DMS153 (cell line): ENCODE measurements at places on chromosomes 5 and 9.

- DNase-seq = no peak
Measured at GRCh38 chr5:147821766-147822165, 9.7 kb downstream of the SPINK1 start.

DNA sequence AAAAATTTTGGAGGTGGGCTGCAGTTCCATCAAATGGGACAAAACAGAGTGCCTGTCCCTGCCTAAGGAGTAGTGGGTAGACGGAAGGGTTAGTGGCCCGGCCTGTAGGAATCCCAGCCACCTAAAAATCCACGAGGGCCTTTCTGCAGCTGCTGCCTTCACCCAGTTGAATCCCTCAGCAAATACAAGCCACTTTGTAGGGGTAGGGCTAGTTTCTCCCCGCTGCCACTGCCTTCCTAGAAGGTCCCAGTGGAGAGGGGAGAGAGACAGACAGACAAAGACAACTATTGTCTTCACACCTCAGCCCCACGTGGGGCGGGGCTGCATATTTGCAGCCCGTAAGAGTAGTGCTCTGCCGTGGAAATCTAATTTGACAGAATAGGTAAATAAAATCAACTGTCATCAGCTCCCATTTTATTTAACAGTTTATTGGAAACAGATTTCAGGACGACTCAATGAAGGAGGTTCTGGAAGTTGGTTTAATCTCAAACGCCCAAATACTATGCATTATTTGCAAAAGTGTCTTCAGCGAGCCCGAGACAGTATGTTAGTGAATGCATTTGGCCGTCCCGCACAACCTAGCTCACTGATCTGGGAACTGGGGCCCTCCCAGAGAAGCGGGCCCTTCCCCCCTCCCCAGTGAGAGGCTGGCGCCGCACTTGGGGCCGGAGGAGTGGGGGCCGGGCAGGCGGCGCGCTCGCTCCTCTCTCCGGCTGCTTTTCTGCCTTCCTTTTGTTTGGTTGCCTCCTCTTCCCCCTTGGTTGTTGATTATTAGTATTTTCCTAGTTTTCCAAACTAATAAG, 67.6 kb upstream of the TBCA start:
- no peak for DNase-seq

DNA sequence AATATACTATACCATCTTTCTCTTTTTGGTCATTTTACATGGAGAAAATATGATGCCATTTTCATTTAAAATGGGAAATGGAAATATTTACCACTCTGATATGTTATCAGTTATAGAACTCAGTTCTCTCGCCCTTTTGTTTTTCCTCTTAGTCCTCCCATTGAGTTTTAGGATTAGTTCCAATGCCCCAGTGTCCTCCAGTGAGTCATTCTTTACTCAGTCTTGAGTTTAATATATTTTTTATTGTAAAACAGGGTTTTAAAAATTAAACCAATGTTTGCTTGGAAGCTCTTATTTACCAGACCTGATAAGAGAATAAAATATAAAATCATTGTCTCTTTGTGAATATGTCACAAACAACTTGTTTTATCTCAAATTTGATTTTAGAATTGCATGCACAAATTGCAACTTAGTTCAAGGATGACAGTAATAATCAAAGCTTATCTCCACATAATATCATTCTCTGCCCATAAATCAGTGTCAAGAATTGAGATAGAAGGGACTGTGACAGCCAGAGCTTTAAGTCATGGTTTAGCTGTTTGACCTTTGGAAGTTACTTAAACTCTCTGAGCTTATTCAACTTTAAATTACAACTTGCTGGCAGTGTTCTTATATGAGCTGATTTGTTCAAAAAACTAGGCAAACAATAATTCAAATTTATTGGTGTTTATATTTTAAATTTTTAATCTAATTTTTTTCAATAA, 166.4 kb downstream of the PAM start:
- no peak for DNase-seq

GRCh38 chr5:43616535-43616934, 13.6 kb downstream of the NNT start:
- no peak for DNase-seq
